ENCODE measurements at places on chromosomes 1 and 21.

GRCh38 chr1:187477103-187477502, 648.4 kb downstream of the PLA2G4A start:
- no peak for DNase-seq

GRCh38 chr1:69441496-69441895, 126.2 kb upstream of the LRRC7 start:
- DNase-seq, result no peak

GRCh38 chr1:16966282-16966681, 14.1 kb downstream of the MFAP2 start:
- no peak for DNase-seq

DNA sequence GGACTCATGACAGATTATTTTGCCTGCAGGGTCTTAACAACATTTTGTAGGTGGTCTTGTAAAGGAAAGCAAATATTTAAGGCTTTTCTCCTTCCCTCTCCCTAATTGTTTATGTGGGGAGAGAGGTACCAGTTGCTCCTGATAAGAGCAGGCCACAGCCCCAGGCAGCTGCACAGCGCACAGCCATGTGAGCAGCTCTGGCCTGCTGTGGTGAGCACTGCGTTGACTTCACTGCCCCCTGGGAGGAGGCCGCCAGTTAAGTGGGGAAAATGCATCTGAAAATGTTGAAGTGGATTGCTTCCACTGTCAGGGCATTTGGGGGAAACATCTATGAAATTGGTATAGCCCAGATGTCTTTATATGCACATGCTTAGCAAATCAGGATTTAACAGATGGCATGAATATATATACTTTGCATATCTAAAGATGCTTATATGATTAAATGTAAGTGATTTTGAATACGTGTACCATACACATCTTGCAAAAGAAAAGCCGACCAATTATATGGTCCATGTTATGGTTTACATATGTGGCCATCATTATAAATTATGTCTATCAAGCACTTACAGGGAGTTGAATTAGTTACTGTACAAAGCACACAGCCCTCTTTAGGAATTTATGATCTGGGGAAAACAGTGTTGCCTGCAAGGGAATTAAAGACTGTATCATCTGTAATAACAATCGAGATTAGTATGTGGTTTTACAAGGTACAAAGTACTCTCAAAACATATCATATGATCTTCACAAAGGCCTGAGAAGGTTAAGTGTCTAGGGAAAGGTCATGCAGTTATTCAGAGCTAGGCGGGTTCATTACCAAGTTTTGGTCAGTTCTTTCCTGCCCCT, 132.1 kb downstream of the RHOU start:
- peak; percentile 51 for DNase-seq

DNA sequence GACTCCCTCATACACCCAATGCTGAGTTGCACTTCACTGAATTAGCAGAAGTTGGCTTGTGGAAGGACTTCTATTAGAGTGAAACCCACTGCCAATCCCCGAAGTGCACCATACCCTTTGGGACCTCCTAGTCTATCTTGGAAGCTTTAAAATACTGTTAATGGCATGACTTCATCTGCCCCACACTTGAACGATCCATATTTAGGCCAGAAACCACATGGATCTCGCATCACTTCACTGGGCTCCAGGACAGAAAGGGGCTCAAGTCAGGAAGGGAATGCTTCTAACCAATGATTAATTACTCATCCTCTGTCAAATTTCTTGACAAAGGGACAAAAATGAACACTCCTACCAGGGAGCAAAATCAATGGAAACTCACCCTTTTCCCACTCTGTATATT, 69.1 kb downstream of the BCAR3 start:
- DNase-seq, result no peak

GRCh38 chr1:219304227-219305226, 130.8 kb downstream of the LYPLAL1 start:
- DNase-seq, result no peak

DNA sequence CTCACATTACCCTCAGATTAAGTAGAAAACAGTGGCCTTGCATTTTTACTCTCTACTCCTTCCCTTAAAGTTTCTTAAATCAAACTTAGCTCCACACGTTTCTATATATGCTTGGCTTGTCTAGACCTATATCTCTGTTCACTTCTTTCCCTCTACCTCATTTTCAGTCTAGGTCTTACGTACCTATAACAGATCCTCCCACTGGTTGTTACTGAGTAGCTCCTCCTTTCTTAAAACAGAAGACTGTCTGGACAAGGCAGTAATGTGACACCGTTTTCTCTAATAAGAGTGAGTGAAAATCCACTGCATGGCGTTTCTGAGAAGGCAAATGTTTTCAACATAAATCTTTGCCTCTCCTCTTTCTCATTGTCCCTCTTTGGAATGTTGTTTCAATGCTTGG, 211.7 kb upstream of the POGK start:
- DNase-seq, result no peak

- no peak for DNase-seq
Measured at GRCh38 chr1:205171369-205171768, 40.1 kb downstream of the DSTYK start.

DNA sequence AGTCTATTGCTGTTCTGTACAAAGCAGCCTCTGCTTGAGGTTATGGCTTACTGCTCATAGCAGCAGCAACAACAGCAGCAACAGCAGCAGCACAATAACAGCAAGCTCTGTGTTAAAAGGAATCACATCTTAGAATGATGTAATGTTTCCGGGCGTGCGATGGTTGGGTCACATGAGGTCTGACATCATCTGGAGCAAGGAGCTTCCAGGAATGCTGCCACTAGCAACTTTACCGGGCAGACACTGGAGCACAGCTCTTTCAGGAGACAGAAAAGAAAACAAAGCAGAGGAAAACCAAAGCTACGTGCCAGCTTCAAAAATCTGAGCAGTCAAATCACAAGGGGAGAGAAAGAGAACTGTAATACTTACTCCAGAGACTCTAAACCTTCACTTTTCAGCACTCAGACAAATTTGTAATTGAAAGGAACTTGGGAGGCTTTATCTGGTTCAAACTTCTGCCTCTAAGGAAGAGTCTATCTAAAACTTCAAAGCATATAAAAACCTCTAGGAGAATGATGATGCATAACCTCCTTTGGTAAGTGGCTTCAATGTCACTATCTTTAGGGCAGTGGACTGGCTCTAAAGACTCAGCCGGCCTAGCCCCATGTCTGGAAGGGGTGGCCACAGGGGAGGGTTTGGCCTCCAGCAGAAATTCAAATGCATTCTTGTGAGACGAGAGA, 28.3 kb upstream of the RAB3GAP2 start:
- DNase-seq, result no peak

DNA sequence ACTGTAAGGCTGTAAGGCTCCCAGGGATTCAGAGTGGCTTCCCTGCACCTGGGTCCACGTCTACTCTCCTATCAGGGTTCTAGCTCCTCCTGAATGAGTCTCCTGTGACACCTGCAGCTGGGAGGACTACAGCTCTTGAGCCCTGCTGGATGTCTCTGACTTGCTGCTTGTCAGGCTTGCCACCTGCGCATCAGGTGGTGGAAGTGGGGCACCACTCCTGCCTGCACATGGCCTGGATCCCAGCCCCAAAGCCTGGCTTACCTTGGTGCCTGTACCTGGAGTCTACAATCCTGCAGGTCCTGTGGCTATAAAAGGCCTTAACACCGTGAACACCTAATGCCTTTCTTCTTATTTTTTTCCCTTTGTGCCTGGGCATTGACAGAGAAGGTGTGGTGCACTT, 82.2 kb downstream of the FAM78B start:
- DNase-seq, result no peak

DNA sequence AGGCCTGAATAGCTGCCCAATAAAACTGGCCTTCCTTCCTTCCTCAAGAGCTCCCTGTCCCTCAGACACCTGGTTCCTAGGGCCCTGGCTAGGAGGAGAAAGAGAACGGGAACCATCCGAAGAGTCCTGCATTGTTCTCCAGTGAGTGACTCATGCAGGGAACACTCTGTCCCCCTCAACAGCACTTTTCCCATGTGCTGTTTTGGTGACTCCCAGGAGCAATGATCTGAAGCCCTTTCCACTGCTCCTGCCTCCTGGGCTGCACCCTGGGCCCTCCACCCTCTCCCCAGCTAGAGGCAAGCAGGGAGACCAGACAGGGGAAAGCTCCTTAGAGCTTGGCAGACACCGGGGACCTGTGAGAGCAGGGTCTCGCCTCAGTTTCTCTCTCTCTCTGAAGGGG, 18.9 kb downstream of the TNNT2 start:
- DNase-seq, result no peak

- DNase-seq, result no peak
Measured at GRCh38 chr1:50218344-50219120, 109.8 kb downstream of the ELAVL4 start.

GRCh38 chr1:89807983-89808382, 12.8 kb upstream of the LRRC8D start:
- DNase-seq, result no peak

DNA sequence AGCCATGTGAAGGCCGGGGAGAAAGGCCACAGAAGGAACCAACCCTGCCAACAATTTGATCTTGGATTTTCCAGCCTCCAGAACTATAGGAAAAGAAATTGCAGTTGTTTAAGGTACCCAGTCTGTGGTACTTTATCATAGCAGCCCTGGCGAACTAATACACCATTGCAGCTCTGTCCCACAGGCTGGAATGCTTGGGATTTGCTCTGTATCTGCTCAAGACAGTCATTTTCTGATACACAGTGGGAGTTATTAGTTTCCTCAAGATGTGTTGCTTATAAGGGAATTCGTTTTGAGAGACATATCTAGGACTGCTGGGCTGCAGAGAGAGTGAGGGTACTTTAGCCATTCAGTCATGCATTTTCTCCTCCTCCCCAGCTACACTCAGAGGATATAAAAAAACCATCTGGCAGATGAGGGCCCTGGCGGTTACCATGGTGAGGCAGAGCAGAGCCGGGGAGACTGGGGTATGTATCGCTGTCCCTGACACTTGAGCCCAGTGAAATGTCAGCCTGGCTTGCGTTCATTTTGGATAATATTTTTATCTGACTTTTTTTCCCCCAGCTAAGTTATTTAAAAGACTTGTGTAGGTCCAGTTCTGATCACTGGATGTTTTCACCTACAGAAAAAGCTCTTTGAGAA, 104.6 kb downstream of the DIRAS3 start:
- DNase-seq, result no peak

DNA sequence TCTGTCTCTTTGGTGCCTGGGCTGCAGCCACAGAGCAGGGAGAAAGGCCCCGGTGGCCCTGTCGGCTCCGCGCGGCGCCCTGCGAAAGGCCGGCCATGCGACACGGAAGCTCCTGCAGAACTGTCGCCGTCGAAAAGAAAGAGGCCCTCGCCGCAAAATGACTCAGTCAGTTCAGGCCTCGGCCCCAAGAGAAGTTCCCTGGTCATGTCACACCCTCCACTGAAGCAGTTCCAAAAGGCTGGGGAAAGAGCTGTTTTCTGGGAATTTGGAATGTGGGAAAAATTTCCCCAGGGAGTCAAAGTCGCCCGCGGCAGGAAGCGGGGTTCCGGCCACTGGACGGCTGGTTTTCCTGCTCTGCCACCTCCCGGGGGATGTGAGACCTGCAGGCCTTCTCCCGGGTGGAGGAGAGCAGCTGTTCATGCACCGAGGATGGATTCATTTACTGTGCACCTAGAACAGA, 115.8 kb upstream of the ZNF678 start:
- DNase-seq, result no peak

GRCh38 chr1:216183454-216183853, 239.8 kb downstream of the USH2A start:
- DNase-seq, result no peak

DNA sequence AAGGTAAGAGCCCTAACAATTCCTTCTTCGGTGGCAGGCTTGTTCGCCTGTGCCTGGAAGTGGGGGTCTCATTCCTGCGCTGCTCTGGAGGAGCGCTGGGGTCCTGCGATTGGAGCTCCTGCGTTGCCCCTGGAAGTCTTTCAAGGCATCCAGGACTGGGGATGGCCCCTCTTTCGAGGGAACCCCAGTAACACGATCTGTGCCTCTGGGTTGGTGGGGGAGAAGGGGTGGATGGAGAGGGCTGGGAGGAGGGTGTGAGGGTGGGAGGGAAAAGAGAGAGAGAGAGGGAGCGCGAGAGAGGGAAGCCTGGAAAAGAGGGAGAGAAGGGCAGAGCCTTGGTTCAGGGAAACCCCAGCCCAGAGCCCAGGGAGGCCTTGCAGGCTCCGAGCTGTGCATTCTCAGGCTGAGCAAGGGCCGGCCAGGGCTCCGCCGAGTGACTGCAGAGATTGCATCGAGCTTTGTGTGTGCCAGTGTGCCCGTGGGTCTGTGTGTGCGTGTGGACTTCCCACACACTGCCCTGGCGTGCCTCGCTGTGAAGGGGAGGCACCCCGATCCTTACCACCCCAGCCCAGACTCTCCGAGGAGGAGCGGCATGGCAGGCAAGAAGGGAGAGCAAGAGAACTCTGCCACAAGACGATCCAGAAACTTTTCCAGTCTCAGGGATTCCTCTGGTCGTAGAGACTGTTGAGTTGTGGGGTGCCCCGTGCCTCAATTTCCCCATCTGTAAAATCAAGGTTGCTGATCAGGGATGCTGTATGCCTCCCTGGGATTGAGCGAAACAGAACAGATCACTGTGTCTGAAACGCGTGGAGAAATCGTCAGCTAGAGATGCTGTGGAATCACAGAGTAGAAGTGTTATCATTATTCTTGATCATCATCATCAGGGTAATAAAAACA, 619 bp downstream of the BCL9 start:
- no peak for DNase-seq

DNA sequence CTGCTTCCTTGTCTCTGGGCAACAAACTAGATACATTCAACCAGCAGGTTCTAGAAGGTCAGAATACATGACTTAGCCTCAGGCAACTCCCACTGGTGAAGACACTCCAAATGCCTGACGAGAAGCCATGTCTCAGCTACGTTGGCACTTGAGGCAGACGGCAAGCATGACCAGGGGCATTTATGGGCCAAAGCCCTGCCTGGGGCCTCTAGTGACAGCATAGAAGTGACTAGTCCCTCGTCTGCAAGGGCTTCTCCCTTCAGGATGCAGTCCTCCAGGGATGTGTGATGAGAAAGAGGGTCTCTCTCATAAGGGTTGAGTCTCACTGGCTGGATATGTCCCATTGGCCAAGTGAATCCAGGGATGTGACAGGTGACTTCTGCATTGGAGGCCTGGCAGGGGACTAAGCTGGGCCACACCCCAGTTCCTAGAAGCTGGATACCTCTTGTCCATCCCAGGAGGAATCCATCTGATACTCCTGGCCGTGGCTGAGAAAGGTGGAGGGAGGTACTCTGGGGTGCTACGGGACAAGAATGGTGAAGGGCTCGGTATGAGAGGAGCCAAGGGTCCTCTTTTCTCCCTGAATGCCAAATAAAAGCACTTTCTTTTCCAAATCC, 148.6 kb upstream of the HMGB4 start:
- DNase-seq, result no peak

- no peak for DNase-seq
Measured at GRCh38 chr1:229119876-229120275, 151.0 kb upstream of the RAB4A start.

DNA sequence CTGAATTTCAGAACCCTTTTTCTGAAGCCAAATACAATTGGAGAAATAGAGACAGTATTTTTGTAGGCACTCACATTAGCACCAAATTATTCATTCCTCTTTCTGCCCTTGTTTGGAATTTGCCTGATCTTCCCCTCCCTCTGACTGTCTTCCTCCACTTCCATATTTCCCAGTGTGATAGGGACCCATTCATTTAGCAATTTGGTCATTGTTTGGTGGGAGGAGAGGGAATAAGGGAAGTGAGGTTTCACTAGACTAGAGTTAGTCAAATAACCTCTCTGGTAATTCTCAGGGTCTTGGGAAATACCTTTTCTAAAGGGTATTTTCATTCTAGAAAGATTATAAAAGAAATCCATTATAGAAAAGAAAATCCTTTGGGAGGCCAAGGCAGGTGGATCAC, 31.0 kb upstream of the MTMR11 start:
- DNase-seq, result no peak
